ENCODE measurements at places on chromosomes 11 and 22.

GRCh38 chr11:9206496-9206895, 58.7 kb downstream of the DENND5A start:
- no peak for DNase-seq

- no peak for DNase-seq
Measured at GRCh38 chr11:22130462-22131053, 62.3 kb upstream of the ANO5 start.

DNA sequence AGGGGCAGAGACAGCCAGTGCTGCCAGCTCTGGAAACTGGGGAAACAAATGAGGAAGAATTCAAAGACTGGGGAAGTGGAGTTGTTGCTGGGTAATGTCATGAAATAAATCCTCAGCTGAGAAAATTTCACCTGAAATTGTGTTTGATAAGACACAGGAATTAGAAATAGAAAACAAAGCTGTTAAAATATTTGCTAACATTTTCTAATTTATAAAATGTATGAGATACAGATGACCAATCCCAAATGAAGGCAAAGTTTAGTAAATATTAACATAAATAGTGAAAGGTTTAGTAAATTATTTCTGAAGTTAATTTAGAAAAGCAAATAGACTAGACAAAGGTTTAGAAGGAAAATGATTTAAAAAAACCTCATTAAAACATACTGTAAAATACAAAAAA, at the start of gene OR56A5:
Gene OR56A5 (minus strand): TSS at position 101 of the 400 bp plus-strand sequence. CDS start 0 bp downstream, at position 101.
- DNase-seq = no peak

- no peak for DNase-seq
Measured at GRCh38 chr11:105032495-105032894, 2.4 kb downstream of the CASP1 start.

DNA sequence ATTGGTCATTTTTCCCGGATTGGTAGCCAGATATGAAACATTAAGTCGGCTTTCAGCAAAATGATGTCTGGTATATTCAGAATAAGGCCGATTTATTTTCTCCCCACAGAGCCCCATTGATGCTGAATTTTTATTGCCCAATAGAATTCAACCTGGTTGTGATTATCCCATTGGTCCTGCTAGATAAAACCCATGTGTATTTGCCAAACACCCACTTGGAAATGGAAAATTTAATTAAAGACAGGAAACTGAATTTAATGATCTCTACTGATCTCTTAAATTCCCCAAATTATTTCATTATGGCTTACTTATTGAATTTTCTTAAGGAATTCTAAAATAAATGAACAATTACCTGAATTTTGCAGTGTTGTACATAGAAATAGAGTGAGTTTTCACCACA, 609.8 kb downstream of the NTM start:
- DNase-seq = no peak

GRCh38 chr11:13772223-13773046, 104.0 kb downstream of the FAR1 start:
- peak; percentile 58 for DNase-seq

DNA sequence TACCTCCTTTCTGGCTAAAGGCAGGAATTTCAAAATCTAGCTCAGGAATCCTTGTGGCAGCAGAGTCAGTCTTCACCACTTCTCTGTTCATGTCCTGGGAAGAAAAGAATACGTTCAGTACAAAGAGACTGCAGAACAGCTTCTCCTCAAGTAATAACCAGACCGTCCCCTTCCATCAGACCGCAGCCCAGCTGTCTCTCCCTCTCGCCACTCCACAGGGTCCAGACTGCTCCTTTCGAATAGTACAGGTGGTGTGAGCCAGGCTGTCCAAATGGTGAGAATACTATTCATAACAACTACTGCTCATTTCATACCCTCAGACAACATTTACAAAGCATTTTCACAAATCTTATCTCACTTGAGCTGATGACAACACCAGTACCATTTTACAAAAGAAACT, 857 bp downstream of the ZPR1 start:
- no peak for DNase-seq

GRCh38 chr22:19109198-19110063, 12.8 kb downstream of the DGCR2 start:
- DNase-seq = peak; percentile 88

DNA sequence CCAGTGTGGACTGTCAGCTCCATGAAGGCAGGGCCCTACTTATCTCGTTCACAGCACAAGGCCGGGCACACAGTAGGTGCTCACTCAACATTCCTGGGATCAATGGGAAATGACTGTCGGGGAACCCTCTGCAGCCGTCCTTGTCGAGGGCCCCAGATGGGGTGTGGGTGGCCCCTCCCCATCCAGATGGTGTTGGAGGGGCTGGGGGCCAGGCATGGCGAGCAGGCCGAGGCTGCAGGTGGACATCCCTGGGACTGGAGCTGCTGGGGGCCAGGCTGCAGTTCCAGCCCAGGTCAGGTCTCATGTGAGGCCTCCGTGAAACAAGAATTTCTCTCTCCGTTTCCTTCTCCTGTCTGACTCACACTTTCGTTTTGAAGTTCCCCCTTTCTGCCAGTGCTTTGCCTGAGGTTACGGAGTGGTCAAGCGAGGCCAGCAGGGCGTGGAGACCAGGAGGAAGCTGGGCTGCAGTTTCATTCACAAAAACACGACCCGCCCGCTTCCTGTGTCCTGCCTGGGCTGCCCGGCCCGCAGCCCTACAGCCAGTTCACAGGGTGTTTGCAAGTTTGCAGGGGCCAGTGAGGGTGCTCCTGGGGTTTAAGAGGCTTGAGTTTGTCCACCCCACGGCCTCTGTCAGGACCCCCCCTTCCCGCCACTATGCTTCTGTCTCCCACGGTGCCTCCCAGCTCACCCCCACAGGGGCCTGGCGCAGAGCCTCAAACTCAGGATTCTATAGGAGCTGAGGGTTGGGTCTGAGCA, 4.5 kb downstream of the MYEOV start:
- peak; percentile 91 for DNase-seq

GRCh38 chr11:115503083-115503885, 931 bp downstream of the CADM1 start:
- peak; percentile 64 for DNase-seq

DNA sequence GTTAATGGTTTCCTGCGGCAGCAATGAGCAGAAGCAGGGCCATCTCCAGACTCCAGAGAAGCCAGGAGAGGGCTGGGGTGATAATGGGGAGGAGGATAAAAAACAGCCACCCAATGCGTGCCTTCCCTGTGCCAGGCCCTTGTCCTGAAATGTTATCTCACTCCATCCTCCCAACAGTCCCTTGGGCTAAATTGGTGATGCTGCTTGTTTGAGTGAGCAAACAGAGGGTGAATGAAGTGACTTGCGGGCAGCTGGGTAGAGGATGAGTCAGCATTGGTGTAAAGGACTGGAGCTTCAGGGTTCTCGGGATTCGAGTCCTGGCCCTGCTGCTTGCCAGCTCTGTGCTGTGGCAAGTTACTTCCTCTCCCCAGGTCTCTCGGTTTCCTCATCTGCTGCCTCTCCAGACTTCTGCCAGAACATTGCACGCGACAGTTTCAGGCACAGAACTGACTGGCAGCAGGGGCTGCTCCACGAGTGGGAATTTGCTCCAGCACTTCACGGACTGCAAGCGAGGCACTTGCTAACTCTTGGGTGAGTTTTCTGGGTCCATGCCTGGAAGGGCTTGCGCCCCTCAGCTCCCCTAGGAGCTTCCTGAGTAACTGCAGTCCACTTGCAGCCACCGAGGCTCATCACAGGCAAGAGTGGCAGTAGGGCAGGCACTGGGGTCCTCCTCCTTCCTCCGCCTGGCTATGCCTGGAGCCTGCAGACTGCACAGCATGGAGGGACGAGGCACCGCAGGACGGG, at the start of gene P2RY6:
Gene P2RY6 (plus strand): TSS at position 403 of the 744 bp plus-strand sequence. CDS start 24,181 bp downstream, outside the sequence.
- DNase-seq = peak; percentile 80

- DNase-seq = peak; percentile 97
Measured at GRCh38 chr11:12066056-12066798, 44.2 kb upstream of the MICAL2 start.

DNA sequence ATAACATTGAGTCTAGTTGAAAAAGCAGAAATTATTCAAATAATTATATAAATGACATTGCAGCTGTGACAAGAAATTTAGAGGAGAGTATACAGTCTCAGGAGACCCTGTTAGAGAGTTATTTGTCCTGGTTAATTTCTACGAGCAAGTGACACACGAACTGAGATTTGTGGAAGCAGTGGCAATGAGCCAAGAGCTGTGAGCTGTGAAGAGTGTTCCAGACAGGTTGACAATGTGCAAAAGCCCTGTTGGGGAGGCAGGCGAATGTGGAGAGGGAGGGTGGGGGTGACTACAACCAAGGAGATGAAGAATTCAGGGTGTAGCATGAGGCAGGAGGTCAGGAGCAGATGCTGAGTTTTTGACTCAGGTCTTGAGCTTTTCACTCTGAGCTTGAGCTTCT, 620.2 kb upstream of the TENM4 start:
- no peak for DNase-seq

- DNase-seq = no peak
Measured at GRCh38 chr22:27507111-27507611, 294.4 kb downstream of the MN1 start.

DNA sequence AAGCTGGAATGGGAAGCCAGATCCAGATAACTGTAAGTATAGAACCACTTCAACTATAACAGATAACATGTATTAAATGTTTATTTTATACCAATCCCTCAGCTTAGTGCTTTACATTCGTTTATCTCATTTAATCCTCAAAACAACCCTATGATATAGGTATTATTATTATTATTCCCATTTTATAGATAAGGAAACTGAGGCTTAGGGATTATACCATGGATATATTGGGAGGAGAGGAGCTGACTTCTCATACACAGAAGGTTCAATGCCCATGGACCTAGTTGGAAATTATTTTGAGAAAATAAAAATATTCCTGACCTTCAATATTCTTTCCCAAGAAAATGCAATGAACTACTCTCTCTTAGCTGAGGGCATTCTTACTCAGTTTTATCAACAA, 140.4 kb upstream of the C11orf58 start:
- DNase-seq = no peak
